Retinal pigment epithelial cell (primary cell): ENCODE measurements at places on chromosomes 16 and 17.

DNA sequence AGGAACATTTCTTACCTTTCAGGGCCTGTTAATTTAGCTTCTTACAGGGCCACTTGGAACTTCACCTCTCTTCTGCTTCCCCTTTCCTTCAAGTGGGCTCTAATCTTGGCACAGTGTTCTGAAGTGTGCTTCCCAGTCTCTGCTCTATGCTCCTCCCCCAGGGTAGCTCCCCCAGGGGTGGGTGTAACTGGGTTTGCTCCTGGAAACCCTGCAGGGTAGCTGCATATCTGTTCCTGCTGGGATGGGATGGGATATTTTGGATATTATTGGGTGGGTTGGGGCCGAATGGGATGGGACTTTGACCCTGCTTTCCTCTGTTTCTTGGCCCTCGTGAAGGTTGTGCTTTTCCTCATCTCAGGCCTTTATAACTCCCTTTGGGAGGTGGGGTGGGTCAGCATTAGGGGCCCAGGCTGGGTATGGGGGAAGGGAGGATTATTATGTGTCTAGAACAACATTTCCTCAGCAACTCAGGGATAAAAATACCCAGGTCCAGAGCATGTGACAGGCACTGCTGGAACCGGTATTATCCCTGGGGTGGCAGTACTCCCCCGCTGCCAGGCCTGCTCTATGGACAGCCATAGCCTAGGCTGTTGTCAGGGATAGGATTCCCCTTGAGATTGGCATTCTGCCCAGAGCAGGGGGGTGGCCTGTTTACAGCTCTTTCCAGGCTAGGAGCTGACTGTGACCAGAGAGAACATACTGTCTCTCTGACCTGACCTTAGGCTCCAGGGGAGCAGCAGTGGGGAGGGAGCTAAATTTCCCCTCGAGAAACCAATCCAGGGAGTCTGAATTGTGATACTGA is 5.0 kb downstream of the NFE2L1 start:
- peak; percentile 84 for DNase-seq

DNA sequence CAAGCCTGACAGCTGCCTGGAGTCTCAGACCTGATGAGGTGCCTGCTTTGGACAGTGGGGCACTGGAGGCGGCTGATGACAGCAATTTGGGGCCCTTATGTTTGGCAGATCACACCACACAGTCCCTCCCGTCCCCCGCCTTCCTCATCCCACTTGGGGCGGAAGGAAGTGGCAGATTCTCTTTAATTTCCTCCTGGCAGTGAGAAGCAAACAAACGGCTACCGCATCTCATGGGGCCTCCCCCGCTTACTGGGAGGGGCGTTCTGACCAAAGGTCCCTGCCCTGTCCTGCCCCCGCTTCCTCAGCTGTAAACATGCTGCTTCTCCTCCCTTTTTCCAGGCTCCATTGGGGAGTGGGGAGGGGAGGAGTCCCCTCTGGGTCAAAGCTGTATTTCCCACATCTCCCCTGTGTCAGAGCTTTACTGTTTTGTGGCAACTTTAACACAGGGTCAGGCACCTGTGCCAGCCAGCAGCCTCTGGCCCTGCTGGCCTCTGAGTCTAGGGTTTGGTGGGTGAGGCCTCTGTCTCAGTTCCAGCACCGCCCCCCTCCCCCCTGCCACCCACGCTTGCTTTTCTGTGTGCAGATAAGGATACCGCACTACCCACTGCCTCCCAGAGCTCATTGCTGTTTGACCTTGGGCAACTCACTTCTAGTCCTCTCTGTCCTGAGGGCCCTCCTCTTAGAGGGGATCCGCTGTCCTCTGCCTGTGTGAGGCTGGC is 5.4 kb upstream of the NFATC3 start:
- no peak for DNase-seq

- no peak for DNase-seq
Observed at GRCh38 chr16:8493972-8494371, 96.3 kb downstream of the TMEM114 start.

DNA sequence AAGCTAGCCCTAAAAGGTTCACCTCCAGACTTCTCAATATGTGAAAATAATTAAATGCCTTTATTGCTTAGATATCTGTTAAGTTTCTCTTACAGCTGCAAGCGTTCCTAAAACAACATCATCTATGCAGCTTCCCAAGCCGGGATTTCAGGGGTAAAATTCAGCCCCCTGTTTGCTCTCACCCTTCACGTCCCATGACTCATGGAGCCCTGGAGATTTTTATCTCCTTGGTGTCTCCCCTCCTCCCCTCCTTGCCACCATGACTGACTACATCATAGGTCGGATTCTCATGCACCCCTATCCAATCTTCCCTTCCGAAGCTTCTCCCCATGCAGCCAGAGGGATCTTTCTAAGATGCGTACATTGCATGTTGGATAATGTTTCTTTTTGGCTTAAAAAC is 21.0 kb upstream of the CACNG4 start:
- DNase-seq, result no peak

- no peak for DNase-seq
Observed at GRCh38 chr17:18877104-18877645, 19.2 kb downstream of the PRPSAP2 start.

GRCh38 chr16:49664221-49665215 is 191.4 kb downstream of the ZNF423 start:
- DNase-seq, result no peak

- DNase-seq, result no peak
Observed at GRCh38 chr17:41163828-41164227, 3.3 kb upstream of the KRTAP4-4 start.

- DNase-seq, result no peak
Observed at GRCh38 chr17:29041571-29041970, 1.4 kb upstream of the PIPOX start.

- DNase-seq, result no peak
Observed at GRCh38 chr16:81567087-81567486, 122.5 kb downstream of the CMIP start.

DNA sequence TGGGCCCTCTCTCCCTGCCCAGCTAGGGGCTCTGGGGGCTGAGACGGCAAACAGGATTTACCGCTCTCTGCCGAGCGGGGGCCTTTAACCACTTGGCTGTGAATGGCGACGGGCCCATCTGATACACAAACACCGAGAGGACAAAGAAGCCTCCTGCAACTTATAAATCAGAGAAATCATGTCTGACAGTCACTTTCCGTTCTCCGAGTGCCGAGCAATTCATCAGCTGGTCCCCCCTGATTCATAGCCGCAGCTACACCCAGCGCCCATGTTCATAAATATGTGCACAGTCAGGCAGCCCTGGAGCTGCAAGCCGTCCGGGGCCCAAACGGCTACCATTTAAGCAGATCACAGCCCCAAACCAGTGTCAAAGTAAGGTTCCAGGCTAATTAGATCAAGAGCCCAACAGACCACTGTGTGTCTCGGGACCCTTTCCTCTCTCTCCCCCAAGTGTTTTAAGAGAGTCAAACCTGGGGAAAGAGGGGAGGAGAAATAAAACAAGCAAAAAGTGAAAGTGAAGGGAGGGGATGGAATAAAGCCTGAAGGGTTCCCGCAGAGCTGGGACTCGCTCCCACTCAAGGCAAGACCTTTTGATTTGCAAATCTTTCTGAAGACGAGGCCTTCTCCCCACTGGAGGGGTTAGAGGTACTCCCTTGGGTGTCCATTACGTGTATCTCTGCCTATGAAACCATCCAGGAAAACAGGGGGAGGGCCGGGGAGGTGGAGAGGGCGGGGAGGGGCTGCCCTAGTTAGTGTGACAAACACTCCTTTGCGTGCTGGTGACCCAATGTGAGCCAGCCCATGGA is 154.7 kb downstream of the C16orf78 start:
- no peak for DNase-seq

DNA sequence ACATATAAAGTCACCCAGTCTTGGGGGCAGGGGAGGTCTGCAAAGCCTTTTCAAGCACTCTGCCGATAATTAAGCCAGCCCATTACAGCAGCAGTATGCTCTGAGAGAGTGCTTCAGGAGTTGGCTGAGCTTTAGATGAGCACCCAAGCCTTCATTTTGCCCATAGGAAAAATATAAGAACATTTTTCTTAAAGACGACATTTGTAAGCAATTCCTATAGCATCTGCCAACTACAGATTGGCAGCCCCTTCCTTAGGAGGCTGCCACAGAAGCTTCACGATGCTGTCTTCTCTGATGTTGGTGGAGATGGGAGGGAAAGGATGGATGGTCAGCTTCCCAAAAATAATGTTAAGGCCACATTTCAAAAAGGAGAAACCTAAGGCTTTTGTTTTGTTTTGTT is 367.5 kb downstream of the XYLT1 start:
- no peak for DNase-seq

- DNase-seq, result no peak
Observed at GRCh38 chr16:4176906-4177417, 60.7 kb upstream of the ADCY9 start.

GRCh38 chr17:69287168-69287567 is 39.8 kb downstream of the ABCA5 start:
- DNase-seq, result no peak
